ENCODE measurements at places on chromosomes 3 and 15. TPM values are rescaled to one million over a fixed set of nuclear protein-coding genes. Genes with fewer than 3 reads are reported as not detected.

Gene GTF2E1
- total RNA-seq, result 8.8 TPM

Gene CLDN18
- not detected for total RNA-seq

Gene MITF
- 2.1 TPM for total RNA-seq

Gene AP3S2
- total RNA-seq, result 20.6 TPM

Gene ANO10
- total RNA-seq, result 24.8 TPM

Gene STRC
- total RNA-seq, result not detected

Gene CASR
- not detected for total RNA-seq

Gene POPDC2
- total RNA-seq, result 0.60 TPM

Gene ITIH3
- total RNA-seq, result 0.12 TPM

Gene IL20RB
- 94.7 TPM for total RNA-seq
